Breast epithelium (tissue), 4 donors: ENCODE measurements at places on chromosomes 6 and 20. TPM values are rescaled to one million over a fixed set of nuclear protein-coding genes. Genes with fewer than 3 reads are reported as not detected.

GRCh38 chr6:138528956-138529355 lies 29.7 kb upstream of the NHSL1 start:
- no peak for DNase-seq

DNA sequence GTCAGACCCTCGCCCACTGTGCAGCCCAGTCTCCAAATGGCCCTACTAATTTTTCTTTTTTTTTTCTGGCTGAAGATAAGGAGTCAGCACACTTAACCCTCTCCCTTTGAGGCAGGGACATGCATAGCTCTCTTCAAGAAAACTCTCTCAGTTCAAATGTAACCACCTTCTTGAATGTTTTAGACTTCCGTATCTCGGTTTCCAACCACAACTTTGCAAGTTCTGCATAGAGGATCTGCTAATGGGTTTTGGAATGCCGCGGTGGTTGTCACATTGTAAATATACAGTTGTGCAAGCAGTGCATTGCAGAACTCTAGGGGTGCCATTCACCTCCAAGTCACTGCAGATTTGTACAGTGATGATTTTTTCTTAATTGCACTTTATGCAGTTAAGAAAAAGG lies 59.4 kb upstream of the SLC35B3 start:
- no peak for DNase-seq

The GTPBP2 gene
- total RNA-seq = 43.6 TPM

- DNase-seq = no peak
These were observed 41.4 kb downstream of the MAP3K7 start for GRCh38 chr6:90545448-90545847.

DNA sequence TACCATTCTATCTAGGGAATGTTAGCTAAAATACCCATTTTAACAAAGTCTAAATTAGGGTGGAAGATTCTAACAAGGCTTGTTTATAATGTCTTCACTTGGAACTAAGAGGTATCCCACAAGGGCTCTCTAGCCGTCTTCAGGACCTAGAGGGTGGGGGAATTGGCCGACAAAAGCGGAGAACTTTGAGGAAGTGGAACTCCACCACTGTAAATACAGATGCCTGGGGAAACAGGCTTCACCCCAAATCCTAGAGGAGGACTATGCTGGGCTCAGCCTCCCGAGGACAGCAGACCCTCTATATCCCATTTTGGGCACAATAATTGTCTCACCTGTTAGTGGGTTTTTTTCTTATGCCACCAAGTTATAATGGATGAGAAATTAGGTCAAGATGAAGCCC lies 58.0 kb upstream of the TFB1M start:
- no peak for DNase-seq

DNA sequence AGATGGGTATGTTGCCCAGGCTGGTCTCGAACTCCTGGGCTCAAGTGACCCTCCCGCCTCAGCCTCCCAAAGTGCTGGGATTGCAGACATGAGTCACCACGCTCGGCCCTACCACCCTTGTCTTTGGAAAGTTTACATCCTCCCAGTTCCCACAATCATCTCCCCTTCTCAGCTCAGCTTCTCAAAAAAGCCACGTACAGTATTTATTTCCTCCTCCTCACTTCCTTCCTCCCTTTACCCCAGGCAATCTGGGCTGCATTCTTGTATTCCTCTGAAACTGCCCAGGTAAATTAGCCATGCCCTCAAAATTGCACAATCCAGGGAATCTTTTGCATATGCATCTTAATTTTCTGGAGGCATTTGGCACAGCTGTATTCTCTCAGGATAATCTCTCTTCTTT lies 7.4 kb upstream of the SLC23A2 start:
- no peak for DNase-seq
